ENCODE measurements at places on chromosomes 3 and 15. TPM values are rescaled to one million over a fixed set of nuclear protein-coding genes. Genes with fewer than 3 reads are reported as not detected.

DNA sequence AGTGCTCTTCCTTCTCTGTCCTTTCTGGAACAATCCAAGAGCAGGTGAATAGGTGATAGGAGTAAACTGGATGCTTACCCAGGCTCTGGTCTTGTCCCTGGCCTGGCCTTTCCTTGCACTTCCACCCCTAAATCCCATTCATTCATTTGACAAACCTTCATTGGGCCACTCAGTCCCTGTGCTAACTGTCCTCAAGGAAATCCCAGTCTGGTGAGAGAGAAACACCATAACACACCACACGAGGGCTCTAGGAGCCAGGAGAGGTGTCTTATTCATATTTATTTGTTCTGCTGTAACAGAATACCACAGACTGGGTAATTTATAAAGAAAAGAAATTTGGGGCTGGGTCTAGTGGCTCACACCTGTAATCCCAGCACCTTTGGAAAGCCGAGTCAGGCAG, 22.8 kb downstream of the EFCC1 start:
- no peak for DNase-seq

ACTRT3 gene
- polyA plus RNA-seq, result 2.7 TPM

DNA sequence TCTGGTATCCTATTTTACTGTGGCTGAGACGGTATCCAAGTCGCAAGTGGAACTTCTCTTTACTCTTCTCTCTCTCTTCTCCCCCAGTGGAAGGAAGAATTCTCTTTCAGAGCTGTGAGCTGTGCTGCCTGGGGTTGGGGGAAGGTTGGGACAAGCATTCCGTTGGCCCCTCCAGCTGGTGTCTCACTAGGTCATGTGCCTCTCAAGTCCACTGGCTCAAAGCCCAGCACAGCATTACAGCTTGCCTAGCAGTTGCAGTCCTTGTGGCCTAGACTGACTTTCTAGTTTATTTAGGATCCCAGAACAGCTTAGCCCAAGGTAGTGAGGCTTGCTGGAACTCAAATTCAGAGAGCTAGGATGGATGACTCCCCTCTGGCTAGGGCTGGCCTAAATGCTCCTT, 76.1 kb upstream of the SPATA16 start:
- no peak for DNase-seq

DNA sequence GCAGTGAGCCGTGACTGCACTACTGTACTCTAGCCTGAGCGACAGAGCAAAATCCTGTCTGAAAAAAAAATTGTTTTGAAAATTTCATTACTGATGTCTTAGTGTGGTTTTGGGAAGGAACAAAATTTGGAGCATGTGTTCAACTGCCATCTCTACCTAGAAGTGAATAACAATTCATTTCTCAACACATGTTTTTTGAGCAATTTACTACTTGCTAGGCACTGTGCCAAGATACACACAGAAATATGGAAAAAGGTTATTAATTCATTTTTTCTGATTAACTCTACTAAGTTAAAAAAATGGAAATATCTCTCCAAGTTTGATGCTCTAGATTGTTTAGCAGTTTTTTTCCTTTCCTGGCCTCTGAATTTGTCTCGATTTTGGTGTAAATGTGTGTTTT, 5.2 kb upstream of the TCF12 start:
- DNase-seq, result no peak

DNA sequence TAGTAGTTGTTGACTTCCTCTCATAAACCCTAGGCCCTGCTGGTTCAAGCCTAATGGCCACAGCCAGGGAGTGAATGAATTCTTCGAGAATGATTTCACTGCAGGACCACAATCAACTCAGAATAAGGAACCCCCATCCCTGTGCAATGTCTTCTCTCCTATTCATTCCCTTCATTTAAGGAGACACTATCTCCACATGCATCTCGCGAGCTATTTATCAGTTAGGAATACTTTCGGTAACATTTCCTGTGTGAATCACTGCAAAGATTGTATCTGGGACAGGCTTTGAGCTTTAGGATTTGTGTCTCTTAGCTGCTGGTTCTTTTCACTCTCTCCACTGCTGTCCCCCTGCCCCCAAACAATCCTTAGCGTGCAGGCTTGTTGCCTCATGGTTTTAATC, 94.4 kb downstream of the MYLK start:
- DNase-seq, result no peak

DNA sequence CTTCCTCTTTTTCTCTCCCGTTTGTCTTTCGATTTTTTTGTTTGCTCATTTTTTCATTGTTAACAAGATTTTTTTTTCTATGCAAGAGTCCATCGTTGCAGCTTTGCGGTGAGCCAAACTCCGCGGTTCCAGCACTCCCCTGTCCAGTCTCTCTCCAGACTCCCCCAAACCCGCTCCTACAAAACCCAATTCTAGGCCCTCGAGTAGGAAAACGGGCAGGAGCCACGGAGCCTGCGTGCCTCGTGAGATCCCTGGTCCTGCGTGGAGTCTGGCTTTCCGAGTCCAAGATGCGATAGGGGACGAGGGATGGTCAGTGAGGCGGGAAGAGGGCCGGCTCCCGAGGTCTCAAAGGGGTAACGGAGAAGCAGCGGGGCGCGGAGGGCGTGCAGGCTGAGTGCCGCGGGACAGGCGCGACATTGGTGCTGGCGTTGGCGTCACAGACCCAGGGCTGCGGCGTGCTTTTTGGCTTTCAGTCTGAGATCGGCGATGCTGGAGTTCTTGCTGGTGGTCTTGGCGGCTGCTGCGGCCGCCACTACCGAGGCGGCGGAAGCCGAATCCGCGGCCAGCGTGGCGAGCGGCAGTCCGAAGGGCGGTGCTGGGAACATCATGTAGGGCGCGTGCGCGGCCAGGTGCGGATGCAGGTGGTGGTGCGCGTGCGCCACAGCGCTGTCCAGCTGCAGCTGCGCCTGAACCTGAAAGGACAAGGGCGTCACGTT, 8.5 kb downstream of the SHOX2 start:
- DNase-seq, result peak; percentile 78

DNA sequence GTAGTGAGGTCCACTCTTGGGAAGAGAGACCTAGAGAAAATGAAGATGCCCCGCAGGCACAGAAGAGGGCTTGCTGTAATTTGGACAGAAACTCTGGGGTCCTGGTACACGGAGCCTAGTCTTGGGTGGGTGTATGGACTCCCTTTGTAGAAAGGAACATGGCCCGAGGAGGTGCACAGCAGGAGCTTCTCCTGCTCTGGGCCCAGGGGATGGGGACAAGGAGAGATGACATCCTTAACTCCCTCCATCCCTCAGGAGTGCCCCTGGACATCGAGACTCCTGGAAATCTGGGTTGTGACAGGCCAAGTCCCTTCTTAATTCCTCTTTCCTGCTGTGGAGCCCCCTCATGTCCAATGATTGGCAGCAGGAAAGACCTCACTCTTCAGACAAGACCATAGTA, 29.9 kb upstream of the ABHD2 start:
- DNase-seq, result no peak

DNA sequence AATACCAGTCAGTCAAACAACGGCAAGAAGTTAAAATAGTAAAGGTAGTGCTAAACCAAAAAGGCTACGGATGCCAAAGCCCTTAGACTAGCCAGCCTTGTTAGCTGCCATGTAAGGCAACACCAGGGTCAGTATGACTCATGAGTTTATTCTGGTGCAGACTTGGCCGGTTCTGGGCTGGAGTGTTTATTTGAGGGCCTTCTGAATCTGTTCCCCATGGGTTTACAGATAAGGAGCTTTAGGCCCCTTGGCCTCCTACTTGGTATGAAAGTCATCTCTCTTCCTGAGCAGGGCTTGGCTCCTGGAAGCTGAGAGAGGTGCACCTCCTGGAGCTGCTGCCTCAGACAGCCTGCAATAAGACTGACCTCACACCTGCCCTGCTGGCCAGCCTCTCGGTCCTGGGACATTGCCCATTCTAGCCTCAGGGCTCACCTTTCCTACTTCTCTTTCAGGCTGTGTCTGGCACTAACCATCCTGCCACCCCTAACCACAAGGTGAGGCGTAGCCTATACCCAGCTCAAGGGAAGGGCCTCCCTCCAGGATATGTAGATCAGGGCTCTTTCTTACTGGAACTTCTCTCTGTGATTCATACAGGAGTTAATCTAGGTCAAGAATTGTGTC, 10.4 kb upstream of the RTP1 start:
- no peak for DNase-seq

DNA sequence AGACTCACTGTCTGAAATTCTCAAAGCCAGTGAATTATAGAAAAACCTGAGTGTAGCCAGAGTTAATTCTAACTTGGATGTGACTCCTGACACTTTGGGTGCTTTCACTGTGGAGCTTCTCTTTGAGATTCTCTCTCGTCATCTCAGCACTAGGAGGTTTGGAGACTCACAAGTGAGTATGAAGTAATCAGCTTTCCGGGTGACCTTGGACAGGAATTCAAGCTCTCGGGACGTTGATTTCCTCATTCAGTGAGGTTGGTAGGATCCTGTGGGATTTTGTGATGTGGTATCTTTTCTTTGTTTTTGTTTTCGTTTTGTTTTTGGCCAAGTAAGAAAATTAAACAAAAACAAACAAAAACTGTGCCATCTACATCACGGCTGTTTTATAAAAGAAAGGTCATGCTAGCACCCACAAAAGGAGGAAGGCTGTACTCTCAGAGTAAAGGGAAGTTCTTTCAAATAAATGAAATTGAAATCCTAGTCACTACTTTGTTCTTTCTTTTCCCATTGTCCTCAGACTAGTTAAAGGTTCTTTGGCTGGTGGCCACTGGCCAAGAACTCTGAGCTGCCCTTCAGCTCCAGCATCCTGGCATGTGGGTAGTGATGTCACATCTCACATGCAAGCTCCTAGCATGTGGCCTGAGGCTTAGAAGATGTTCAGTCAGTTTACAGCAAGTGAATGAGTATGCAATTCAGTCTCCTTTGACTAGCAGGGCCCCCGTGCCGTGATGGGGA, 263.3 kb upstream of the TPM1 start:
- no peak for DNase-seq

DNA sequence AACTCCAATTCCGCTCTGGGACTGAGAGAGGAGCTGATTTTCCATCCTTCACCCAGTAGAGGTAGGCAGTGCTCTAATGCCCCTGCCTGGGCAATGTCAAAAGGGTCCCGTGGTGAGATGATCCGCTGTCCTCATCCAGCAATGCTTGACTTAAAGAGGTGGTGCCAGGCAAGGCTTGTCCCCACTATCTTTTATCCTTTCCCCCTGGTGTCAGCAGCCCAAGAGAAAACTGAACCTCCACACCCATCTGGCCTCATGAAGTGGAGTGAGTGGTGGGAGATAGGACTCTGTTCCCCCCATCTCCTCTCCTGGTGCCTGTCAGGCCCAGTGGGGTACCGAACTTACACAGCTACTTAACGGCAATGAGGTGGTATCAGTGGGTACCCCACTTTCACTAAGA, 107.1 kb downstream of the ABHD5 start:
- DNase-seq, result no peak

GRCh38 chr3:109707617-109708016, 370.3 kb upstream of the DPPA4 start:
- DNase-seq, result no peak

GRCh38 chr15:76011627-76012551, at the start of gene NRG4:
TSS of gene NRG4 (minus strand) at chr15:76012424. CDS start at chr15:76011230, 1,194 bp downstream.
- DNase-seq, result no peak

TMC3 gene
- 0.31 TPM for polyA plus RNA-seq

SLC28A2 gene
- polyA plus RNA-seq, result 0.99 TPM

GRCh38 chr3:9732740-9733115, 1.2 kb downstream of the BRPF1 start:
- no peak for DNase-seq

GPR176 gene
- 2.6 TPM for polyA plus RNA-seq

- DNase-seq, result peak; percentile 76
Measured at GRCh38 chr15:72198356-72199204, 993 bp upstream of the GRAMD2A start.

- DNase-seq, result no peak
Measured at GRCh38 chr3:13595485-13595884, 46.6 kb downstream of the FBLN2 start.

DNA sequence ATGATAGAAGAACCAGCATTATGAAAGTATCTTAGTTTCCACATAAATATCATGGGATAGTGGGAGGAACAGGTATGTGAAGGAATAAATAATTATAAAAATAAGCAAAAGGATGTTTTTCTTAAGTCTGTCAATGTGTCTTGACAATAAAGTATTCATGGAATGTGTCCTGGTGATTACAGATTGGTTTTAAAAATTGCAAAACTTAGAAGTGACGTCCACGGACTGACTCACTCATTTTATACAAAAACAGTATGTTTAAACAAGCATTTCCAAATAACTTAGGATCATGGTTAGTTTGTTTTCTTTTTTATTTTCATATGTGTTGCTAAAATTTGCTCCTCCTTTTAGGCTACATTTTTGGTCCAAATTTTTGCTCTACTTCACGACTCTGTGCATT, 687.0 kb upstream of the NECTIN3 start:
- DNase-seq, result no peak

GRCh38 chr3:17432236-17432635, 310.2 kb downstream of the TBC1D5 start:
- no peak for DNase-seq

SLC2A2 gene
- 0.07 TPM for polyA plus RNA-seq

SKOR1 gene
- 0.50 TPM for polyA plus RNA-seq

- no peak for DNase-seq
Measured at GRCh38 chr3:127738192-127738840, 65.6 kb downstream of the ABTB1 start.

CAV3 gene
- 0.38 TPM for polyA plus RNA-seq

GRCh38 chr3:31567036-31567435, 34.3 kb downstream of the STT3B start:
- DNase-seq, result no peak

CCR9 gene
- not detected for polyA plus RNA-seq

DNA sequence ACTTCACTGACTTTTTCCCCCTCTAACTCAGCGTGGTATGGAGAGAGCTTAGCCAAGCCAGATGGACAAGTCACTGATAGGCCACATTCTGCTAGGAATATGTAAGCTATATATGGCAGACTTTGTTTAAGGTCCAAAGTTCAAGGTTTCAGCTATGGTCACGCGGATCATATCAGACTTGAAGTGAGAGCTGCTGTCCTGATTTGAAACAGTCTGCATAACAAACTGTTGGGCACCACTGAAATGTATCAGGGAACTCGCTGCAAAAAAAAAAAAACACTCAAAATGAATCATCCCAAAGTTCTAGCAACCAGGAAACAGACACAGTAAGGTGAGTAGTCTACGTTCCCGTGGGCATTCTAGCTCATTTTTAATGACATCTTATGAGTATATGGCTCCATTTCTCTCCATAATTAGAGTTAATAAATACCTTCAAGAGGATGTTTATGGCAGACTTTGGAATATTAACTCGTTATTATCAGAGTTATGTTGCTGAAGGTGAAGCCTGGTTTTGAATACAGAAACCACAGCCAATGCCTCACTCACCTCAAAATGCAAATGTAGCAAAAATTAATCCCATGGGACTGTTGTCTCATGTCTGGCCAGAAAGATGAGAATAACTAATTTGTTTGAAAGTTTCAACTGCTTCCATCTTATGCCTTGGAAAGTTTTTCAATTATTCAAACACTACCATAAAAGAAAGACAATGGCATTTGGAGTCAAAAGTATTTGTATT, 12.3 kb downstream of the DPH3 start:
- no peak for DNase-seq

DNA sequence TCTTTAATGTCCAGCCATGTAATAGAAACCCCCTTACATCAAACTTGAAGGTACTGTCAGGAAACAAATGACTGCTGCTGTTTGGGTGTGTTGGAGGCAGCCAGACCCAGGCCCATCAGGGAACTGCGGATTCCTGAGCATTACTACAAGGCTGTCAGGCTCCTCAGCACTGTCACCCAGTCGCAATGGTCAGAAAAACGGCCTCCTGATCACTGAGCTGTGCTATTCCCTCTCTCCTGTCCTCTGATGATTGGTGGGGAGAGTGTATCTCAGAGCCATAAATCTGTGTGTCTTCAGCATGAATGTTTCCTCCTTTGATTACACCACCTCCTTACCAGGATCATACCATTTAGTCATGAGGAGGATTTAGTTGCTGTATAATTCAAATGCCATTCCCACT, 135.2 kb upstream of the GADL1 start:
- DNase-seq, result no peak

CAMP gene
- 1.1 TPM for polyA plus RNA-seq

GRCh38 chr3:151145713-151146070, 57.3 kb downstream of the GPR171 start:
- DNase-seq, result no peak

Measured in left lung (tissue), 14 donors.